ENCODE measurements at places on chromosomes 5 and 9. TPM values are rescaled to one million over a fixed set of nuclear protein-coding genes. Genes with fewer than 3 reads are reported as not detected.

Gene ISOC1
- total RNA-seq, result 9.9 TPM

Gene WDR38
- not detected for total RNA-seq

Gene SERINC5
- total RNA-seq, result 13.5 TPM

Gene FOXD4L4
- total RNA-seq, result 0.28 TPM

Gene OSMR
- 149 TPM for total RNA-seq

Gene FAM240B
- total RNA-seq, result not detected

Gene NME5
- 1.5 TPM for total RNA-seq

Gene GFI1B
- not detected for total RNA-seq

Gene RGS3
- total RNA-seq, result 71.4 TPM

Gene BTNL8
- total RNA-seq, result not detected

Gene TSLP
- total RNA-seq, result 2.2 TPM

Gene C6
- total RNA-seq, result 6.9 TPM

Gene REEP2
- 12.5 TPM for total RNA-seq

Gene CDH10
- total RNA-seq, result not detected

DNA sequence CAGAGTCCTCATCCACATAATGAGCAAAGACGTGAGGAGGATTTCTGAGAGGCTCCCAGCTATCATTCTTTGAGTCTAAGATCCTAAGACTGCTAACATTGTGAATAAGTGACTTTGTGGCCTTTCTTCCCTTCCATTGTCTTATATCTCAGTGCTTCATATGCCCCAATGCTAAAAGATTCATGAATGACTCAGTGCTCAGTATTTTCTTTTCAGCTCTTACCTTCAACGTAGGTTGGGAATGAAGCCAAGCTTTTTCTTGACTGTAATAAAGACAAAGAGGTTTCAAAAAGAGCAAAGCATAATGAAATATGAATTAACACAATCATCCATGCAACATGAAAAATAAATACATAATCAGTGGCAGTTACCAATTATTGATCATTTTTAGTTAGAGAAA is 146.4 kb downstream of the ENTREP1 start:
- DNase-seq, result no peak

- DNase-seq, result no peak
Observed at GRCh38 chr5:34552686-34553085, 103.4 kb upstream of the RAI14 start.

DNA sequence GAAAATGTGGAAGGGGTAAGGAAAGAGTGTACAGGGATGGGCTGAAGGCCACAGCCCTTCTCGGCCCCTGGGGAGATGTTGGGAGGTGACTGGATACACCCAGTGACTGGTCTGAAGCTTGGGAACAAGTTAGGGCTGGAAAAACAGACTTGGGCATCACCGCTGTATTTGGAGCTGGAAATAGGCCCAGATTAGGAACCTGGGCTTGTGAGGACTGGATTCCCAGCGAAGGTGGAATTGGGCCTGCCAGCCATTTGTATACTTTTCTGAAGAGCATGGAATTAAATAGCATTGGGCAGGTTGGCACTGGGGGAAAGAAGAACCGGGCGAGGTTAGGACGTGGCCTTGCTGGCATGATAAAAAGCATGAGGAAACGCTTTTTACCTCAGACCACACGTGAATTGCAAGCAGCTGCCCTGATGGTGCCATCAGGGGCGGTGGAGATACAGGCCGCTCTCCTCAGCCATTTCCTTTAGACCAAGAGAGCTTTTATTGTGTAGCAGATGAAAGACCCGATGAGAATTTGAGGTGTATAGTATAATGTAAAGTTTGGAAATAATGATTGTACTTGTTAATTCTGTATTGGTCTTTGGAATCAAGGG is 37.8 kb downstream of the OTULIN start:
- DNase-seq, result no peak

DNA sequence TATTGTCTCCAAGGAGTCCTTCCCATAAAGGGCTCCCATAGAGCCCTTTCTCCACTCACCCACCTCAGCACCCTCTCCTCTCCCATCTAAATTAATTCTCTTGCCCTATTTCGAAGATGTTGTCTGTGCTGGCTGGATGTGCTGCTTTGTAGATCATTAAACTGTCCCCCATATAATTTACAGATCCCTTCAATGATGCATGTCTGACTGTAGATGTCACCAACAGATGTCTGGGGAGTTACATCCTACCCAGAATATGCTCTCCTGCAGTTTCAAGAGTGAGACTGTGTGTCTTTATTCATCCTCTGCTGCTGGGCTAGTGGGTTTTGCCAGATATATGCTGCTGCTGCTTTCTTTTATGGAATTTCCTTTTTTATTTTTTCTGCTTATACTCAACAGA is 351.2 kb downstream of the MLLT3 start:
- DNase-seq, result no peak

GRCh38 chr5:126119887-126120442 is 303.2 kb upstream of the GRAMD2B start:
- DNase-seq, result no peak

DNA sequence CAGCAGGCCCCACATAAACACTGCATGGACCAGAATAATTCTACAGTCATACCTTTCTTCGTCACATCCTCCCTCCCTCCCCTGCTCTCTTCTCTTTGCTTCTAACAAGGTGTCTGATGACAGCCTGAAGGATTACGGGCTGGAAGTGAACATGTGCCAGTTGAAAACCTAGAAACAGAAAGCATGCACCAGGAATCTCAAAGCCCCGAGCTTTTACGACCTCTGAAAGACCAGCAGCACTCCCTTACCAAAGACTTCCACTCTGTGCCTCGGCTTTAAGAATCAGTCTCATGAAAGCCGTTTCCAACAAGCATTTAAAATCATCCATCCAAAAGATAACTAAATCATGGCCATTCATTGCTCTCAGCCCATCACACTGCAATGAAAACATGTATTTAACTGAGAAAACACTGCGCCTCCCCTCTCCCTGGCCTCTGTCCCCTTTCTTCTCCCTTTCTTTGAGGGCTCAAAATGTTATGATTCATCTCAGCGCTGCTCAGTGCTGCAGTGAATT is 21.3 kb downstream of the MSX2 start:
- no peak for DNase-seq

DNA sequence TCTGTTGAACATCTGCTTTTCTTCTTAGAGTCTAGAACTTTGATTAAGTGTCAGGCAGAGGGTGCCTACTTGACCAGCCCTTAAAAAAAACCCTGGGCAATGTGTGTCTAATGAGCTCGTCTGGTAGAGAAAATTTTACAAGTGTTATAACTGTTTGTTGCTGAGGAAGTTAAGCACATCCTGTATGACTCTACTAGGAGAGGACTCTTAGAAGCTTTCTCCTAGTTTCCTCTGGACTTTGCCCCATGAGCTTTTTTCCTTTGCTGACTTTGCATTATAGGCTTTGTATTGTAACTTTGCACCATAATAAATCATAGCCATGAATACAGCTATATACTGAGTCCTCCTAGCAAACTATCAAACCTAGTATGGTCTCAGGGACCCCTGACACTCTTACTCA is 39.4 kb downstream of the GNG10 start:
- DNase-seq, result no peak

GRCh38 chr9:87628346-87628745 is 97.6 kb upstream of the CTSL start:
- DNase-seq, result no peak

- no peak for DNase-seq
Observed at GRCh38 chr9:131585375-131585774, 40.1 kb downstream of the PRRT1B start.

DNA sequence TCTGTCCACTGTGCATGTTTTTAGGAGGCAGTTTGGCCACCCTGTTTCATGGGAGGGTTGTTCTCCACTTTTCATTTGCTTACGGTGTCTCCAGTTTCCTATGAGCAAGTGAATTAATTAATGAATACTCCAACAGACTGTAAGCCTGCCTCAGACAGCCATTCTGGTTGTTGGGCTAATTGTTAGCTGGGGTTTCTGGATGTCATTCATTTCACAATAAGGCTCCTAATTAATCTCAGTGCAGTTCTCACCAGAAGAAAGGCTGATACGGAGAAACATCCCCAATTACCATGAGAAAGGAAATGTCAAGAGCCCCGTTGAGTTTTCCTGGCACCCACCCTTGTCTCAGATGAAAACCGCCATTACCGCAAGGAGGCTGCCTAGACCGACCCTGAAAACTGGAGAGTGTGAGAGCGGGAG is 75.8 kb downstream of the MAP1B start:
- DNase-seq, result no peak

DNA sequence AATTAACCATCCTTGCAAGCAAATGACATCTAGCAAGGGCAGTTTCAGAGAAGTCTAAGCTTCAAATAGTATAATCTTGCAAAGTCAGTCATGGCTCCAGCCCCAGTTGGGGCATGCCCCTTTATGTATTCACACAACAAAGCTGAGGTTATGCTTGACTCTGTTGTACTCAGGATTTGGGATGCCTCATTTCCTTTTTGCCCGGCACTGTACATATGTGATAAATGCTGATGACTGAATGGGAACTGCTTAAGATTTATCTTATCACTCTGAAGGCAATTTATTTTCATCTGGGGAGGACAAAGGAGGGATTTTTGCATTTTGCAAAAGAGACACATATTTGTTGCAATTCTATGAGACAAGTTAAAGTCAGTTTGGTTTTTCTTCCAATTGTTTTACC is 219.2 kb downstream of the TRPM3 start:
- DNase-seq, result no peak

DNA sequence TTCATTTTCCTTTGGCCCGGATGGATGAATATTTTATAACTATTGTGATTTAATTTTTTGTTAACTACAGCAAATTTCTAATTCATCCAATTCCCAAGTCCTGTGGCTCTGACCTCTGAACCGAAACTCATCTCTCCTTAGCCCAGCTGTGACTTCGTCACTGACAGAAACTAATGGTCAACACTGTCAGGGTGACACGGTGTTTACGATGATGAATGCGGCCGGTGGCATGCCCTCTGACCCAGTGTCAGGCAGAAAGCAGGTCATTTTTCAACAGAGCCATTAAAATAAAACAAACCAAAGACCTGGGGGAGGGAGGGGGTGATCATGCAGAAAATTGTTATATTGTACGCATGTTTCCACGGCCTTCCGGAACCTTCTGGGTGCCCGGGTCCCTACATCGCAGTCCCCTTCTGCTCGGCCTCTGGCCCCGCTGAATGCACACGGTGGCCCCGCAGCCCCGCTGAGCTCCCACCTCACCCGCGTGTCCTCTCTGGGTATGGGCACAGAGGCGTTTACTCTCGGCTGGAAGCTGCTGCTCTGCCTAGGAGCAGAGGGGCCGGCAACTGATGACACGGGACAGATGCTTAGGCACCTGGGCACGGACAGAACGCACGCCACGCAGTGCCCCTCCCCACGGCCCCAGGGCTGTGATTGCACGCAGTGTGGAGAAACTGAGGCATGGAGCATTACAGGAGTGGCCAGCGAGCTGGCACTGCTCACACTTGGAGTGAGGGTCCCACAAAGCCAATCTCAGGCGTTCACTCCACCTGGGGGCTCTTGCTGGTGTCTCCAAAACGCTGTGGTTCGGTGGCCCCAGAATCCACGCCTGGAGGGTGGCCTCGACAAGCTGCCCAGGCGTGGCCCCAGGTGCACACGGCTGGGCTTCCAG is 8.1 kb downstream of the CCDC187 start:
- DNase-seq, result no peak

GRCh38 chr5:132499440-132500243 is 9.1 kb upstream of the IRF1 start:
- no peak for DNase-seq

DNA sequence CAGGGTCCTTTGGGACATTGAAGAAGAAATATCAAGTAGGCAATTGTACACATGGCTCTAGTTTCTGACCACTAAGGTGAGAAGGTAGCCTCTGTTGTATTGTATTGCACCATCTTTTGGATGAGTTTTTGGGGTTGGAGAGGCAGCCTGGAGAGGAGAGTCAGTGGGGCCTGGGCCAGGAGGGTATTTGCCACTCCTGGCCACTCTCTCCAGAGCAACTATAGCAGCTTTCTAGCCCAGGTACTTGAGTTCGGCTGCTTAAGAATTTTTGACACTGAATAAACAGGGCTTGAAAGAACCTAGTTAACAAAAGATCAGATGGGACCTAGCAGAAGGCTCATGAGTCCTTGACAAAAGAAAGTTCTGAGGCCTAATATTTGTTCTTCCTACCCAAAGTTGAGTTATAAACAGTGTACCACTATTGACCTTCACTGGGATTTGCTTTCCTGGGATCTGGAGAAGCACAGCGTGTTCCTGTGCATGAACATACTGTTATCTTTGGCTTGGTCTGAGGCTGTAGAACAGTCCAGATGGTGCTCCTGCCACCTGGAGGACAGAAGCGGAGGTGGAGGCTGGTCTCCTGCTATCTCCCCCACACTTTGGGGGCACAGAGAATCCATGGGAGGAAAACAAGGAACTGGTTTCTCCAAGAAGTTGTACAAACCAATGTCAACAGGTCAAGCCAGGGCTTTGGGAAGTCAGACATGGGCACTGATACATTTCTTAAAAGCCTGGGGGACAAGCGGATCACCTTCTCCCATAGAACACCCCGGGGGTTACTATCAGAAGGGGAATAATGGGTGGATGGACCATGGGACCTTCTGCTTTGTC is 110.4 kb upstream of the LIFR start:
- DNase-seq, result no peak

DNA sequence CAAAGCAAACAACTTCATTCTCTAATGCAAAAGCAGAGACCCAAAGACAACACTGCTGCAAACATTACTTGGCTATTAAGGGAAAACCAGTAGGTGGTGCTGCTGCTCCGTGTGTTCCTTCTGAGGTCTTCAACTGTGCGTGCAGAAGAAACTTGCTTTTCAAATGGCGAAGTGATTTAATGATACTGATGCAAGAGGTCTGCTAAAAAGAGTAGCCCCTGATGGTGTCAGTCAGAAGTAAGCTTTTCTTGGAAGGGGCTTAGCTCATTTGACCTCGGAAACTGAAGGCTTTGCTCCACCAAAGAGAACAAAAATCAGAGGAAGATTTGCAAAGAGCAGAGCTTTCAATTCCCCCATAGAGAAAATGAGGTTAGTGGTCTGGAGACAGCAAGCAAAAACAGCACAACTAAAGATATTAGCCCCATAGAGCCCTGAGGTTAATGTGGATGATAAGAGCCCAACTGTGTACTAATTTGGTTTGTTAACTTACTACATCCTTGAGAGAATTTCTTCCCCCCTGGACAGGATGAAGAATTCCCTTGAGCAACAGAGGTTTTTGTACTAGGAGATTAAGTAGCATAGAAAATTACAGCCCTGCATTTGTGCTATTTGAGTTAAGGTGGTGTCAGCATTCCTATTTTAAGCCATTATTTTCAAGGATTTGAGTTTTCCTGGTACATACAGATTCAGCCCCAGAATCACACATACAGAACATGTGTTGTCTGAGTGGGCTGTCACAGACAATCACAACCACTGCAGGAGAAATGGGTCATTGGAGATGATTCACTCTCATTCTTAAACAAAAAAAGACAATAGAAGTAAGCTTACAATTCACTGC is 153.2 kb upstream of the C9orf72 start:
- DNase-seq, result no peak

- no peak for DNase-seq
Observed at GRCh38 chr9:110041452-110041851, 166.5 kb downstream of the C9orf152 start.

GRCh38 chr9:4182831-4183230 is 117.0 kb downstream of the GLIS3 start:
- DNase-seq, result no peak

- no peak for DNase-seq
Observed at GRCh38 chr9:13899924-13900323, 414.0 kb downstream of the NFIB start.

All from posterior vena cava (tissue), 2 donors.